Karpas-422 (cell line): ENCODE measurements at places on chromosomes 12 and 14.

GRCh38 chr14:72057701-72058285, 125.6 kb downstream of the RGS6 start:
- no peak for DNase-seq
- H3K27me3 ChIP-seq = no peaks in the 10 kb centered on the region
- H3K36me3 ChIP-seq = no peaks in the 10 kb centered on the region
- no peak overlapping the region for H3K4me3 ChIP-seq
- no peaks in the 10 kb centered on the region for H3K4me1 ChIP-seq
- no peak overlapping the region for H3K27ac ChIP-seq

DNA sequence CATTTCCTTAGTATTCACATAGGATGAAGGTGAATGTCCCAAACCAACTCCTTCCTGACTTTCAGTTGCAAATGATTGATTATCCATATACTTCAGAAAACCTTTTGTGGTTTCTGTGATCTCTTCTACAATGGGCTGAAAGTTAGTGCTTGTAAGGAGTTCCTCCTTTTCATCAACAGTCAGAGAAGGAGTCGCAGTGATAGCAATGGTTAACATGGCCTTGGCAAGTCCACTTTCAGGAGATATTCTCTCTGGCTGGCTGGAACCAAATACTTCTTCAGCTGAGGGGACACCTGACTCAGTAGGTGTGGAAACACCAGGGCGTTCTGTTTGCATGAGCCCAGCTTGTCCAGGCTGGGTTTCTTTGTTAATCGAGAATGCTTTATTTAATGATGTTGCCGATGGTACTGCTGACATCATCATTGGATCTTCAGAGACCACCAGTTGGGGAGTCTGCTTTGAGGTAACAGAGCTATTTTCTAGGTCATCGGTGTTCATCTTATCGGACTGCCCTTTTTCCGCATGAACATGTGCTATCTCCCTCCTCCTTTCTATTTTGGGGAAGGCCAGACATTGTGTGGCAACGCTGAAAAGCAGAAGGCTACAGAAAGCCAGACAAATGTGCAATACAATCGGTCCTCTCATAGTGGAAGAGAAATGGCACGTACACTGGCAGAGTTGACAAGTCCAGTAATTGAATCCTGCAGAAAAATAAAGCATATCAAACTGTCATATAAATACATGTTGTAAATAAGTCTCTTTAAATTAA, 13.1 kb downstream of the ARMH4 start:
- no peak overlapping the region for H3K4me3 ChIP-seq
- H3K36me3 ChIP-seq = no peaks in the 10 kb centered on the region
- no peaks in the 10 kb centered on the region for H3K27me3 ChIP-seq
- DNase-seq = no peak

DNA sequence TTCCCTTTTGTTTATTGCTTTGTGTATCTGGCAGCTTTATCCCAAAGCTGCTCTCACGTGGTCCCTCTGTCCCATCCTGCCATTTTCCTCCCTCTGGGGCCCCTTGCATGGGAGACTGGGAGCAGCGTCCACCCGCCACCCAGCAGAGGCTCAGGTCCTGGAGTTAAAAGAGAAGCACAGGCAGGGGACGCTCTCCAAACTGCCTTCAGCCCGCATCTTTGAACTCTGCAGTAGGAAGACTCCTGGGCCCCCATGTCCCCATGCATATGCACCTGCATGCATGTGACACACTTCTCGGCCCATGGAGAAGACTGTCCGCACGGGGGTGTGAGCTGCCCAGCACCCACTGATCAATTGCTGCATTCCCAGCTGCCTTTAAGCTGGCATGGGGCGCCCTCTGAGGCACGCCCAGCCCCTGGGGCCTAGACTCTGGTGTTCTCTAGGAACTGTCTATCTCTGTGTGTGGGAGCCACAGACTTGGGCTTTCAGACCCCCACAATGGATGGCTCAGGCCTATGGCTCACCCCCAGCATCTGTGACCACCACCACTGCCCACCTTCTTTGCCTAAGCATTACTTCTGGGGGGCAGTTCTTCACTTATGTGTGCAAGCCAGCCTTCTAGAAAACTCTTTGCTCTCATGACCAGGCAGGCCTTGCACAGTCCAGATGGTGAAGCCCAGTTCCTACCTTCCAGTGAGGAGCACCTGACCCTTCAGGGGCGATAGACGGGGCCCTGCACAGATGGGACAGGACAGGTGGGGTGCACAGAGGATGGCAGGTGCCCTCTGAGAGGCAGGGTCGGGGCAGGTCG, 96.1 kb upstream of the DIO3 start:
- no peak for DNase-seq
- no peak overlapping the region for H3K27ac ChIP-seq
- H3K4me1 ChIP-seq = no peaks in the 10 kb centered on the region
- H3K4me3 ChIP-seq = no peak overlapping the region
- no peaks in the 10 kb centered on the region for H3K27me3 ChIP-seq

DNA sequence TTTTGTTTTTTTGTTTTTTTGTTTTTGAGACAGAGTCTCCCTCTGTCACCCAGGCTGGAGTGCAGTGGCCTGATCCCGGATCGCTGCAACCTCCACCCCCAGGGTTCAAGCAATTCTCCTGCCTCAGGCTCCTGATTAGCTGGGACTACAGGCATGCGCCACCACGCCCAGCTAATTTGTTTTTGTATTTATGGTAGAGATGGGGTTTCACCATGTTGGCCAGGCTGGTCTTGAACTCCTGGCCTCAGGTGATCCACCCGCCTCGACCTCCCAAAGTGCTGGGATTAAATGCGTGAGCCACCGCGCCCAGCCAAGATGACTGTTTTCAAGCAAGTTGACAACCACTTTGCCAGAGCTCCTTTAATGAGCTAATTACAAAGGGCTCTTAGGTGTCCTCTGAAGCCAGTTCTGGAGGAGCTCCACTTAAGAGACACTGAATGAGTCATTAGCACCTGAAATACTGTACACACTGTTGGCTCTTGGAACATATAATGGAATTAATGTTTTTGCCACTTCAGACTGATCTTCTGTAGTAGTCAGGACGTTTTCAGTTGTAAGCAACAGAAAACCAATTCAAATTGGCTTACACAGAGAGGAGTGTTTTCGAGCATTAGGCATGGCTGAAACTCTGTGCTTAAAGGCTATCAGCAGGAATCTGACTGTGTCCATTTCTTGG, 55.4 kb upstream of the MED13L start:
- H3K4me1 ChIP-seq = peaks cover 19% of the 10 kb centered on the region
- no peak for DNase-seq
- H3K27ac ChIP-seq = no peak overlapping the region
- no peaks in the 10 kb centered on the region for H3K27me3 ChIP-seq
- no peak overlapping the region for H3K4me3 ChIP-seq

- DNase-seq = no peak
- H3K4me3 ChIP-seq = no peak overlapping the region
- no peaks in the 10 kb centered on the region for H3K36me3 ChIP-seq
- H3K27me3 ChIP-seq = no peaks in the 10 kb centered on the region
- H3K27ac ChIP-seq = no peak overlapping the region
Observed at GRCh38 chr14:85191986-85192385, 338.0 kb upstream of the FLRT2 start.
